PC-9 (cell line): ENCODE measurements at places on chromosomes 7 and 10.
A peak's percentile ranks its signal among the peaks of the same experiment; 100 is the strongest.

- no peak overlapping the region for H3K27ac ChIP-seq
- no peak overlapping the region for H3K4me3 ChIP-seq
Observed at GRCh38 chr7:159151231-159151630, 6.6 kb upstream of the VIPR2 start.

DNA sequence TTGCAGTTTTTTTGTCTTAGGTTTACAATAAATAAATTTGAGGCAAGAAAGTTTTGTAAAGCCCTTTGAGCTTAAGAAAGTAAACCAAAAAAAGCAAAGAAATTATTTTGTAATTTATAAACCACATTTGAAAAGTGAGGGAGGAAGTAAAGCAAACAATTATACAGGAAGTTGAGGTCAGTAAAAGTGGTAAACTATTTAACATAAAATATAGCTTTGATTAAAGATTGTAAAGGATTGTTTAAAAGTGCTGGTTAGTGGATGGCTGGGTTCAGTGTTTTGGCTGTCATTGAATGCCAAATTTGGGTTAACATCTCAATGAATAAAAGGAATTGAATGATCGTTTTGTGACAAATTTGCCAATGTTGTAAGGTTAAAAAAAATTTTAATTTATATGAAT is 9.9 kb downstream of the SOSTDC1 start:
- H3K27ac ChIP-seq = no peak overlapping the region
- no peaks in the 10 kb centered on the region for H3K36me3 ChIP-seq
- H3K4me1 ChIP-seq = no peaks in the 10 kb centered on the region
- no peak for DNase-seq

DNA sequence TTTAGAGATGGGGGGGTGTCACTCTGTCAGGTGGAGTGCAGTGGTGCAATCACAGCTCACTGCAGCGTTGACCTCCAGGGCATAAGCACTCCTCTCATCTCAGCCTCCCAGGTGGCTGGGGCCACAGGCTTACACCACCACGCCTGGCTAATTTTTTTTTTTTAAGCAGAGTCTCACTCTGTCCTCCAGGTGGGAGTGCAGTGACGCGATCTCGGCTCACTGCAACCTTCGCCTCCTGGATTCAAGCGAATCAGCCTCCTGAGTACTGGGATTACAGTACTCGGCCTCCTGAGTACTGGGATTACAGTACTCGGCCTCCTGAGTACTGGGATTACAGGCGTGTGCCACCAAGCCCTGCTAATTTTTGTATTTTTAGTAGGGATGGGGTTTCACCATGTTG is 23.6 kb upstream of the PPIA start:
- no peak overlapping the region for H3K27ac ChIP-seq
- DNase-seq = no peak
- no peak overlapping the region for H3K4me3 ChIP-seq

DNA sequence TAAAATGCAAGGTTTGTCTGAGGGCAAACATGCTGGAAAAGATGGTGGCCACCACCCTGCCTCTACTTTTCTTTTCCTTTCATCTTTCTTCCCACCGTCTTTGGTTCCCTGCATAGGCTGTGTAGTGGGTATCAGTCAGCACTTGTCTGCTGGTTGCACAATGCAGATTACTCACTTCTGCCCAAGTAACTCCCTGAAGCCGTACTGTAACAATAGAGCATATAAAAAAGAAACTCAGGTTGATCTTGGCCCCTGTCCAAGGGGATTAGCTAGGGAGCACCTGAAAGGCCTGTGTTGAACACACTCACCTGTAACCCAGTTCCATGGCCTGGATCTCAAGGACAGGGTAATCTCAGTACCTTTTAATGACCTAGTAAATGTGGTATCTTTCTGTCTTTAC is 533.0 kb upstream of the GALNT17 start:
- no peak overlapping the region for H3K27ac ChIP-seq
- DNase-seq = peak; percentile 49
- no peak overlapping the region for H3K4me3 ChIP-seq
- peaks cover 20% of the 10 kb centered on the region for H3K27me3 ChIP-seq
- H3K4me1 ChIP-seq = no peaks in the 10 kb centered on the region

DNA sequence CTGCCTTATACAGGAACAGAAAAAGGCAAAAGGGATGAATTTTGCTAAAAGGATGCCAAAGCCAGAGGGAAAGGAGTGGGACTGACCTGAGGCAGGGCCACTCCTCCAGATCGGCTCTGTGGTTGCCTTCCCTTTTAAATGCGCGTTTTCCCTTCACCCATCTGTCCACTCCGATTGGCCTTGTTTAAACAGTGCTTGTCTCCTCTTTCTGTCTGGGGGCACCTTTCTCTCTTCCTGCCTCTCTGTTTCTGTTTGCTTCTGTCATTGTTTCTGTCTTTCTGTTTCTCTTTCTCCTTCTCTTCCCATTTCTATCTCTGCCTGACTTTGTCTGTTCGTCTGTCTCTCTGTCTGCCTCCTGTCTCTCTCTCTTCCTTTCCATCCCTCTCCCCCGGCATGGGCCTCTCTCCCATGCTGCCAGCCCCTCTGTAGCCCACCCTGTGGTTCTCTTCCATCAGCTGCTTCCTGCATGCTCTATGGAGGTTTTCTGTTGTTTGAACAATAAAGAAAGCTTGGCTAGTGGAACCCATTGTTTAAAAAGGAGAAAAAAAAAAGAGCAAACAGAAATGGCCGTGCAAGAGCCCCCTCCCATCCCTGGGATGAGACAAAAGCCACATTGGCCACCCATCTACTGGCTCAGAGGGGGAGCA is 29.5 kb upstream of the HSPB1 start:
- H3K36me3 ChIP-seq = no peaks in the 10 kb centered on the region
- H3K27me3 ChIP-seq = peaks cover 34% of the 10 kb centered on the region
- H3K27ac ChIP-seq = no peak overlapping the region
- H3K4me3 ChIP-seq = no peak overlapping the region
- no peak for DNase-seq
- no peaks in the 10 kb centered on the region for H3K4me1 ChIP-seq

DNA sequence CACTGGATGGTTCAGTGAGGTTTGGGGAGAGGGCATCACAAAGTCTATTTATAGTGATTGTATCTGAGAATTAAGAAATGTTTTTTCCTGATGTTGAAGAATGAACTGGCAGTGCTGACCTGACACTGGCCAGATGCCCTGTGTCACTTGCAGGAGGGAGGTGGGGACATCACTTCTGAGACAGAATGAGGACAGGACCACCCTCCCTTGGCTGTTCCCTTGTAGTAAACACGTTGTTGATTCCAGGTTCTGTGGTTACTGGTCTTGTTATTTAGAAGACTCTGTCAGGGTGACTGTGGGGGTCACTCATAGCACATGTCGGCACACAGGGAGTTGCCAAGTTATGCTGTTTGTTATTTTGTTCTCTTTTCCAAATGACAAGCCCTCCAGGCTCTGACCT is 126.4 kb downstream of the ADCY1 start:
- H3K4me1 ChIP-seq = no peaks in the 10 kb centered on the region
- no peak for DNase-seq
- no peak overlapping the region for H3K27ac ChIP-seq
- peaks cover 79% of the 10 kb centered on the region for H3K27me3 ChIP-seq
- H3K4me3 ChIP-seq = no peak overlapping the region
- H3K36me3 ChIP-seq = no peaks in the 10 kb centered on the region

GRCh38 chr7:130488392-130489139 is 3.3 kb upstream of the MEST start:
- no peak for DNase-seq
- H3K27me3 ChIP-seq = no peaks in the 10 kb centered on the region
- no peaks in the 10 kb centered on the region for H3K36me3 ChIP-seq
- H3K4me3 ChIP-seq = no peak overlapping the region

DNA sequence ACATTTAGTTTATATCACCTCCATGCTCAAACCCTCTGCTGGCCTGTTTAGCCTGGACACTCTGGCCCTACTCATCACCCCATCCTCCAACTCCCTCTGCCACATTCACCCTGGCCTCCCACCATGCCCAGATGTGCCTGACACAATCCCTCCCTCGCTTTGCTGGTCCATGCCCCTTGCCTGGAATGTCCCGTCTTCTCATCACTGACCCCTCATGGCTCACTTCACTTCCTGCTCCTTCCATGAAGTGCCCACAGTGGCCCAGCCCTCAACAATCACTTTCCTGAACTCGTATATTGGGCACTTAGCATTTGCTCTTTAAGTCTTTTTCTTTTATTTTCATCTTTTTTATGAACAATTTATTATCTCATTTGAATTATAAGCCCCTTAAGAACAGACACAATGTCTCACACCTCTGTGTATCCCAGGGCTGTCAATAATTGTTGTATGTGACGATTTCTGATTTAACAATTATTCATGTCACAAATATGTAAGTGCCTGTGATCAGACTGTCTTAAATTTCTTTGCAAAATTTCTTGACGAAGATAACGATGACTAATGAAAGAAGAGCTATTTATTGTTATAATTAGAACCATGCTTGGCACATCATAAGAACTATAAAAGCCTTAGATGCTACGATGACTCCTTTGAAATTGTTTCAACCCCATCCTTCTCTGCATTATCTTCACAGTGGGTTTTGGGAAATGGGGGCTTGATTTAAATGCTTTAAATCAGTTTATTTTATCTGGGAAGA is 209.9 kb upstream of the YAE1 start:
- H3K27ac ChIP-seq = no peak overlapping the region
- H3K36me3 ChIP-seq = no peaks in the 10 kb centered on the region
- H3K4me3 ChIP-seq = no peak overlapping the region

GRCh38 chr10:120458432-120458831 is 1.4 kb downstream of the PLPP4 start:
- no peak overlapping the region for H3K4me3 ChIP-seq
- no peaks in the 10 kb centered on the region for H3K4me1 ChIP-seq
- H3K36me3 ChIP-seq = no peaks in the 10 kb centered on the region
- DNase-seq = no peak
- H3K27ac ChIP-seq = no peak overlapping the region

- H3K27me3 ChIP-seq = no peaks in the 10 kb centered on the region
- DNase-seq = no peak
- no peak overlapping the region for H3K27ac ChIP-seq
- no peaks in the 10 kb centered on the region for H3K36me3 ChIP-seq
Observed at GRCh38 chr7:28550580-28551186, 138.4 kb downstream of the CREB5 start.
